Lung microvascular endothelial cell (primary cell): ENCODE measurements at places on chromosomes 1 and 21. TPM values are rescaled to one million over a fixed set of nuclear protein-coding genes. Genes with fewer than 3 reads are reported as not detected.

Gene S100A7A
- total RNA-seq, result not detected in 2 replicates

Gene C1orf74
- total RNA-seq, result 1.4 and 1.5 TPM in 2 replicates

Gene TCHHL1
- total RNA-seq, result not detected in 2 replicates

Gene NBPF10
- 0.22 and 0.40 TPM in 2 replicates for total RNA-seq

Gene YRDC
- total RNA-seq, result 12.2 and 22.4 TPM in 2 replicates

Gene CRABP2
- total RNA-seq, result not detected in 2 replicates

Gene NBPF15
- total RNA-seq, result 25.9 and 43.1 TPM in 2 replicates

Gene CACYBP
- total RNA-seq, result 205 and 267 TPM in 2 replicates

Gene GBP5
- under 0.01 and 0.22 TPM in 2 replicates for total RNA-seq

Gene SMIM11
- 4.0 and 6.1 TPM in 2 replicates for total RNA-seq

Gene CDCA8
- total RNA-seq, result 1.4 and 5.7 TPM in 2 replicates
